ENCODE measurements at places on chromosomes 5 and 9.

GRCh38 chr9:5041390-5042115 lies 56.5 kb downstream of the JAK2 start:
- DNase-seq, result no peak

- no peak for DNase-seq
These were observed 12.8 kb downstream of the FER start for GRCh38 chr5:108760512-108760911.

- DNase-seq, result no peak
These were observed 7.8 kb downstream of the LCP2 start for GRCh38 chr5:170289764-170290163.

DNA sequence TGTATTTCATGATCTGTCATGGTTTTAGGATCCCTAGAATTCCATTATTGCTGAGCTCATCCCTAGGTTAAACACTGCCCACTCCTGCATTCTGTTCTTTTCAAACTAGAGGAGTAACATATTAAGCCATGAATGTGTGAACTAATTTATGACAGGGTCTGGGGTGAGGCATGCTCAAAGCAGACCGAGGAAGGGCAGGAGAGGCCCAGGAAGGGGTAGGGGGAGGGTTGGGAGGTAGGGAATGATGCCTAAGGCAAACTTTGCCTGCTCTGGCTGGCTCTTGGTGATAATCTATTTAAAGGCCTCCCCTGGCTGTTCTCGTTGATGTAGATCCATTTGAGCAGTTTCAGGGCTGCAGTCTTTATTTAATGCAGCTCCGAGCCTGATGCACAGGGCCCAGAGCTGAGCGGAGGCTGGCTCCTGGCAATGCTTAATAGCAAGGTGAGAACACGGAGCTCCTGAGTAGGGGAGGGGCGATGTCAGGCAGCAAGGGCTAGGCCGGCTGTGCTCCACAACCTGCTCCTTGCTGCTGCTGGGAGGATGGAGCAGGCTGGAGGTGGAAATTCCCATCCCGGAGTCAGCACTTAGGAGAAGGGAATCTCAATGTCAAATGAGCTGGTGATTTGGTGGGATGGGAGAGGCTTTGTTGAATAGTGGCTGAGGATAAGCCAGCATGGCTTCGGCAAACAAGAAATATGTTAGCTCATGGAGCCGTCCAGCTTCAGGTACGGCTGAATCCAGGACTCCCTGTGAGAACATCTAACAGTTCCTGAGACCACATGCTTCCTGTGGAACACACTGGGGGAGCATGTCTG lies 73.2 kb upstream of the UNC5A start:
- no peak for DNase-seq

DNA sequence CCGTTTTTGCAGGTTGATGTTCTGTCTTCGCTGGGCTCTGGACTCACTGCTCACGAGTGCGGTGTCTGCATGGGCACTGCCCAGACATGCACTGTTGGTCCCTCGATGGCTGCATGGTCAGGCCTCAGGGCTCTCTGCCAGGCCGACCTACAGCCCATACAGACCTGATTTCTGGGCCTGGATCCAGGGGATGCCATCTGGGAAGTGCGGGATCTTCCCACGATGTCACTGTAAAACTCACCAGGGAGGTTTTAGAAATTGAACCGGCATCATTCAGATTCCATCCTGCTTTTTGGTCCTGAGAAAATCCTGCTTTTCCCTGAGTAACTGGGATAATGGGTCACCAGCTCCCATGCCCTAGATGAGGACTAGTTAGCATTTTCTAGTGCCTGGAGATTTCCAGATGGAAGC lies 9.1 kb downstream of the S1PR3 start:
- no peak for DNase-seq

DNA sequence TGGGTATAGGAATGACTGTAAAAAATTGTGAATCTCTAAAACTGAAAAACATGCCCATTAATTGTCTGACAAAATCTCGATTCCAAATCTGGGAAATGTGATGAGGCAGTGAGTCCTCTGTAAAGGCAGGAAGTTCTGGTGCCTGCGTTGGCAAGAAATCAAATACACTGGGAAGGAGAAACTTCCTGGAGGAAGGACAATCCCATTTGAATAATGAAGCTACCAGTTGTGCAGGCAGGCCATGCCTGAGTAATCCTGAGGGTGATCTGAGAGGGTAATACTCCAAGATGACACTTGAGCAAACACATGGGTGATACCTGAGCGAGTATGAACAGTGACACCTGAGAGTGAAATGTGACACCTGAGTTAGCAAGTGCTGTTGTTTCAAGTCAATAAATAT lies 49.7 kb downstream of the KIF24 start:
- no peak for DNase-seq

DNA sequence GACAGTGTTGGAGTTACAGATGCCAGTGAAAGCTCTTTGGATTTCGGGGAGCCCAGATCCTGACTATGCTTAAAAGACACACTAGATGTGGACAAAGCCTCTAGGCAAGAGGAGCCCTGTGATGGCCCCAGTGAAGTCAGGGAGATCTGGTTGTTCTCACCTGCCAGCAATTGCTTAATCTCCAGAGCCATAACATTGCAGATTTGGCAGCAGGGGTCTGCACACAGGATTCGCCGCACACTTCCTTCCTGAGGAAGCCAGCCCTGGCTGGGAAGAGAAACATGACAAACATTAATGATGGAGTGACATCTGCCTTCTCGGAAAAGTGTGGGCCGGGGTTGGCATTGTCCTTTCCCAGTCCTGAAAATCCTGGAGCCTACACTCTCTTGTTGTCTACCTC lies 65.2 kb upstream of the PHF24 start:
- no peak for DNase-seq

DNA sequence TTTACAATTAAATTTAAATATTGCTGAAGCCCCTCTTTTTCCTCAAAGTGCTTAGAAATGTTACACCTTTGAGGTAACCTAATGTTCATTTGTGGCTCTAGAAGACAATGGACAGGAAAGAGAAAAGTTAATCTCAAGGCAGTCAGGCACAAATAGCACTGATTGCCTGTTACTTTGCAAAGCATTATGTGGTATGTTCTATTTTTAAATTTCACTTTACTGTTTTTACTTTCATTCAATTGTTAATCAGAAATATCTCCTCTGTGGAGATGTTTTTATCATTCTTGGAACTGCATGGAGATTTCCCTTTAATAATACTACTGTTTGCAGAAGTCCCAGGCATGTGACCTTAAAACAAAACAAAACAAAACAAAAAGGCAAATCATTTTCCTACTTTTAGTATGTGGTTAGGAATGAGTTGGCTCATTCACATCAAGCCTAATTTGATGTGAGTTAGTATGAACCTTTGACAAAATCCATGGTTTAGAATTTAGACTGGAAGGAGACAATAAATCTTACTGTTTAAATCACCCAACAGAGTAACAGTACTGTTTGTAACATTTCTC lies 67.5 kb downstream of the CWC27 start:
- no peak for DNase-seq

Data from activated naive CD8-positive, alpha-beta T cell treated with anti-CD3 and anti-CD28 coated beads for 36 hours (primary cell).